Daoy (cell line): ENCODE measurements at places on chromosomes 7 and 10. TPM values are rescaled to one million over a fixed set of nuclear protein-coding genes. Genes with fewer than 3 reads are reported as not detected.

The MYO1G gene
- total RNA-seq, result 0.06 and 0.34 TPM in 2 replicates

The RSPH10B gene
- 0.11 and 0.51 TPM in 2 replicates for total RNA-seq

The GPR158 gene
- 2.6 and 4.6 TPM in 2 replicates for total RNA-seq

The OGDHL gene
- 1.5 and 3.4 TPM in 2 replicates for total RNA-seq

The GTF2IRD1 gene
- total RNA-seq, result 10.0 and 19.8 TPM in 2 replicates

The ADAM22 gene
- 2.6 and 3.0 TPM in 2 replicates for total RNA-seq

The CBLL1 gene
- total RNA-seq, result 39.6 and 54.1 TPM in 2 replicates

The LRRTM3 gene
- not detected in 2 replicates for total RNA-seq

The ZNF239 gene
- total RNA-seq, result 5.5 and 7.6 TPM in 2 replicates

The OPN1SW gene
- total RNA-seq, result not detected in 2 replicates

The NUPR2 gene
- not detected in 2 replicates for total RNA-seq

The PYROXD2 gene
- total RNA-seq, result 0.69 and 1.0 TPM in 2 replicates

The HTR5A gene
- total RNA-seq, result not detected in 2 replicates

GRCh38 chr10:79397575-79398303 is 47.7 kb downstream of the ZCCHC24 start:
- DNase-seq, result no peak

DNA sequence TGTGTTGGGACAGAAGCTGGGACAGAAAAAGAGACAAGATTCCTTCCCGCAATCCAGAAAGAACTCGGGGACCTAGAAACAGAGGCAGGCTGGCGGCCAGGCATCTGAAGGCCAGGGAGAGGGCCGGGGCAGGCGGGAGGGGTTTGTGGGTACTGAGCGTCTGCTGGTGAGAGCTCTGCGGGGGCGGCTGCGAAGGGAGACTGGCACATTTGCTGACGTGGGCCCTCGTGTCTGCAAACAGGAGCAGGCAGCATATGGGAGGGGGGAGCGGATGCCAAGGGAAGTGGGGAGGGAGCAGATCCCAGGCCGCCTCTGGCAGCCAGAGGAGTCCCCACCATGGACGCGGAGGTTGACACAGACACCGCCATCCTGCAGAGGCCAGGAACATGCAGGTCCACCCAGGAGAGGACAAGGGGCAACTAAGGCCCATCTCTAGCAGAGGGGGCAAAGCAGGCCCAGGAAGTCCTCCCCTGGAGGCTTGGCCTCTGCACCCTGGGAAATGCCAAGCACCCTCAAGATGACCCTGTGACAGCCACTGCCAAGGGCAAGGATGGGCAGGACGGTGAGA is 32.2 kb downstream of the KCNH2 start:
- peak; percentile 50 for DNase-seq

- DNase-seq, result no peak
Observed at GRCh38 chr7:83276250-83276649, 113.6 kb upstream of the PCLO start.

GRCh38 chr10:21427804-21428481 is 97.5 kb downstream of the SKIDA1 start:
- no peak for DNase-seq

DNA sequence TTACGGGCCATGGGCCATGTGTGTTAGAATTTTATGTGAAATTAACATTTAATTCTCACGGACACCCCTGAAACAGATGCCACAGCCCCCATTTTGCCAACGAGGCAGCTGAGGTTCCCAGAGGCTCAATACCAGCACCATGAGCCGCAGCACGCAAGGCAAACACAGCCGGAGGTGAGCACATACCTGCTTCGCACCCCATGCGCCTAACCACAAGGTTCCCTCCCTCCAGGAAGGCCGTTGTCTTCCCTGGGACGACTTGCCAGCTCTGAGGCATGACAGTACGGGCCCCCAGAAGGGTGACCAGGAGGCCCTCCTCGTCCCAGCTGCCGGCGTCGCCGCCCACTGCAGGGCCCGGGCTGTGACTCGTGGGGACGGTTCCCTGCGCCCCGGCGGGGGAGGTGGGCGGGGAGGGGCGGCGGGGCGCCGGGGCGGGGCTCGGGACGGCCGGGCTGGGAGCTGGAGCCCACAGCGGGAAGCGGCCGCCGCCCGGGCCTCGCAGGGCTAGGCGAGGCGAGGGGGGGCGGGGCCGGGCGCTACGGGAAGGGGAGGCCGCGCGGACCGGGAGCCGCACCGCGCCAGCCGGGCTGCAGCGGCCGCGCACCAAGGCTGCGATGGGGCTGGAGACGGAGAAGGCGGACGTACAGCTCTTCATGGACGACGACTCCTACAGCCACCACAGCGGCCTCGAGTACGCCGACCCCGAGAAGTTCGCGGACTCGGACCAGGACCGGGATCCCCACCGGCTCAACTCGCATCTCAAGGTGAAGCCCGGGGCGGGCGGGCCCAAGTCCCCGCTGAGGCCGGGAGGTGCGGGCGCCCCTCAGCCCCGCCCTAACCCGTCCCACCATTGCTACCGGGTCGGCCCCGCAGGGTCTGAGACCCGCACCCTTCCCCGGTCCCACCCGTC is at the start of gene CAV2:
Gene CAV2, plus strand, starts transcription at position 571 of the 910 bp plus-strand sequence. Its CDS starts 44 bp downstream, at position 615.
- peak; percentile 89 for DNase-seq

- no peak for DNase-seq
Observed at GRCh38 chr7:155758348-155758747, 53.9 kb downstream of the SHH start.

GRCh38 chr7:140927351-140927750 is 2.6 kb upstream of the BRAF start:
- no peak for DNase-seq

GRCh38 chr10:72276421-72277339 is 3.0 kb downstream of the DDIT4 start:
- DNase-seq, result no peak

- no peak for DNase-seq
Observed at GRCh38 chr7:148782757-148783456, 84.2 kb downstream of the CUL1 start.

DNA sequence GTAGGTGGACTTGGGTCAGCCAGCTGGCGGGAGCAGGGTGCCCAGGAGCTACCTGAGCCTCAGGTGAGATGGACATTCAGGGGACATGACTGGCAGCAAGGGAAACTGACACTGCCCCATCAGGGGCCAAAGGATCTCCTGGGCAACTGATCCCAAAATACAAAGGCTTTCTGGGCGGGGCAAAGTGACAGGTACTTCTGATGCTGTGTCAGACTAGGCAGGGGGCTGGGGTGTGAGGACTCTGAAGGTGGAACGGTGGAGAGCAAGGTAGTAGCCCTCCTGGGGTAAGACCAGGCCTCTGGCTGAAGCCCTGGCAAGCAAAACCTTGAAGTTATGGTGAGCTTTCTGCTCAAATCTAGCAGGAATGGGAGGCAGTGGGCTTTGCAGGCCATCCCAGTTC is 4.4 kb downstream of the OPN4 start:
- DNase-seq, result no peak

DNA sequence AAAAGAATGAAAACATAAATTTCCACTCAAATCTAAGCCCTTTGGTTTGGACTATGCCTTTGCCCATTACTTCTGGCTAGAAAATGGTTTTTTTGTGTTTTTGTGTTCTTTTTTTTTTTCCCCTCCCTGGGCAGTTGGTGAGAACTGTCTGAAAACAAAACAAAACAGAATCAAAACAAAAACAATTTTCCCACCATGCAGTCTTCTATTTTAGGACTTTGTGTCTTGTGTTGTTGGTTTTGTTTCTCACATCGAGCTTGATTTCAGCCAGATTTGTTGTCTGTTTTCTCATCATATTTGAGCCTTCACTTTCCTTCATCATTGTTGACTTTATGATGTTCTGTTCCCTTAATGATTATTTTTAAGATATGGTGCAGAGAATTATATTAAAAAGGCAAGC is 206.3 kb downstream of the MACC1 start:
- no peak for DNase-seq

- peak; percentile 32 for DNase-seq
Observed at GRCh38 chr7:141071855-141072547, 1.9 kb upstream of the TMEM178B start.

DNA sequence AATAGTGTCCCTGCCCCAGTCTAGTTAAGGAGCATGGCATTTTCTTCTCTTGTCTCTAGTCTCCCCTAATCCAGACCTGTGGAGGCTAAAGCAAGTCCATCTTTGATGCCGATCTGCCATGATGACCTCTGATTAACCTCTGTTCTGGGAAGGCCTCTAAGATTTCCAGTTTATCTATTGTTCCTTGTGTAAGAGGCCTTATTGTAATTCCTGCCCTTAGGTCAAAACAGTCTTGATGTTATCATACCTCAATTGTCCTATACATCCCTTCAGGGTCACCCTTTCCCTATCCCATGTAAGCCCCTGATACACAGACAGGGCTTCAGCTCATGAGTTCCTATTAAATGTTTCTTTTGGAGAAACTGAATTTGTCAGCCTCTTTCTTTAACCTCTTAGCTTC is 4.9 kb upstream of the ZMIZ2 start:
- DNase-seq, result no peak

DNA sequence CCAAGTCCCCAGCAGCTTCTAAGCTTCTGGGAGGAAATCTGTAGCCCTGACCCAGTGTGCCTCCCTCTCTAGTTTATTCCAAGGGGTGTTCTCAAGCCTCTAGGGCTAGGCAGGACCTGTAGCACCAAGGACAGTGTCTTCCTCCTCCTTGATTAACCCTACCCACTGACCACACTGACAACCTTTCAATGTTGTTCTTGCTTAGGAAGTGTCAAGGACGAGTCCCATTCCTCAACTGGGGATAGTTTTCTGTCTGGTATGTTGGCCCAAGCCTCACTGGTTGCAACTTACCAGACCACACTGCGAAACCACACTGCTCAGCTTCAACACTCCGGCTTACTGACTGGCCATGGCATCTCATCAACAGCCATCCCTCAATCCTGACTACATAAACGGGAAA is 100.0 kb downstream of the RNF216 start:
- DNase-seq, result no peak

DNA sequence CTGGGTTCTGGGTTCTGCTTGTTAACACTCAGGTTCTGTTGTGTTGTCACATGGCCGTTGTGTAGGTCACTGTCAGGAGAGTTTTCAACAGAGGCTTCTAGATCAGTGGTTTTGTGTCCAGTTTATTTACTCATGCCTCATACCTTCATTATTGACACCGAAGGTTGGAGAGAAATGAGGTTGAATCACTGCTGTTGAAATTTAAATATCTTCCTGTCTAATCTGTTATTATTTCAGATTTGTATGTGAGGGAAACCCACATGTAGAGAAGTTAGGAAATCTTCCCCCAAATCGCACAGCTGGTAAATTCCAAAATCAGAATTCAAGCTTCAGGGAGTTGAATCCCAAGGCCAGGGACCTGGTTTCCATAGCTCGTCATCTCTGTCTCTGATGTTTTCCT is 28.3 kb upstream of the KLF6 start:
- DNase-seq, result no peak

- DNase-seq, result no peak
Observed at GRCh38 chr10:114932945-114933344, 5.0 kb upstream of the TRUB1 start.

DNA sequence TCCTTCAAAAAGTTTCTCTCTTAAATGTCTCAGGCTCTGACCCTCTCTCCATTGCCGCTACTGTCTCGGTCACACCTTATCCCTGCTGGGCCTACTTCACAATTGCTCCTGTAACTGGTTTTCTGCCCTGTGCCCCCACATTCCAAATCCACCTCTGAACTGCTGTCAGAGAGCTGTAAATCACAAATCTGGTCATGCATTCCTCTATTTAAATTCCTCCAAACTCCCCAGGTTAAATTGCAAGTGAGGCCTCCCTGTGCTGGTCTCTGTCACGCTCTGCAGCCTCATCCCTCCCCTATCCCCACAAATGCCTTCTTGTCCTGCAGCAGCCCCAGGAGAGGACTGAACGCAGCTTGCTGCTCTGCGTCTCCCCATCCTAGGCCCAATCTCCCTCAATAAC is 40.4 kb upstream of the CDCA7L start:
- DNase-seq, result no peak

DNA sequence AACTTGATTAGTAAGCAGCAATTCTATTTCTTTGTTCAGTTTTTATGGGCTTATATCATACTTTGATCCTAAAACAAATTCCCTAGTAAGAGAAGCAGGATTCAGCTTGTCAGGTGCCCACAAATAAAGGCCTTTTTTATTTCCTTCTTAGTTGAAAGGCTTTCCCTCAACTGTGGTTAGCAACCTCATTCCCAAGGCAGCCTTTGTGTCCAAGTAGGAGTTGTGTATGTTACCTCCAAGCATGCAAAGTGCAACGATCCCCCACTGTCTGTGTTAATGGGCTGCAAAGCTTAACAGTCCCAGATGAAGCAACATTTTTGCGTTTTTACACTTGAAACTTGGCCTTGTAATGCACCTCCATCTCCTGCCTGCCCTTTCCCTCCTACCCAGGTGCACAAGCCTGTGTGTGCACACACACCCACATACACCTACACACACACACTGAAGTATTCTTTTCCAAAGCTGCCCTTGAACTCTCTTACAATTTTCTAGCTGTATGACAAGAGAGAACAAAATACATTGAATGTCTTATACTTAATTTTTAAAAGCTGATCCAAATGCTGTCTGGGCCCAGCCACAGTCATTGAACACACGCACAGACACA is 278.2 kb downstream of the SNX13 start:
- peak; percentile 68 for DNase-seq

- no peak for DNase-seq
Observed at GRCh38 chr7:136947347-136947746, 78.9 kb downstream of the CHRM2 start.

GRCh38 chr7:105339404-105340323 is 49.1 kb downstream of the SRPK2 start:
- no peak for DNase-seq

GRCh38 chr10:4107285-4107851 is 322.4 kb upstream of the KLF6 start:
- DNase-seq, result no peak

- no peak for DNase-seq
Observed at GRCh38 chr10:125153703-125154490, 6.5 kb downstream of the CTBP2 start.

GRCh38 chr7:32659853-32660252 is 164.6 kb downstream of the AVL9 start:
- DNase-seq, result no peak

GRCh38 chr10:693506-693905 is 4.0 kb upstream of the DIP2C start:
- peak; percentile 44 for DNase-seq

GRCh38 chr10:50545846-50546245 is 77.9 kb downstream of the SGMS1 start:
- DNase-seq, result no peak

DNA sequence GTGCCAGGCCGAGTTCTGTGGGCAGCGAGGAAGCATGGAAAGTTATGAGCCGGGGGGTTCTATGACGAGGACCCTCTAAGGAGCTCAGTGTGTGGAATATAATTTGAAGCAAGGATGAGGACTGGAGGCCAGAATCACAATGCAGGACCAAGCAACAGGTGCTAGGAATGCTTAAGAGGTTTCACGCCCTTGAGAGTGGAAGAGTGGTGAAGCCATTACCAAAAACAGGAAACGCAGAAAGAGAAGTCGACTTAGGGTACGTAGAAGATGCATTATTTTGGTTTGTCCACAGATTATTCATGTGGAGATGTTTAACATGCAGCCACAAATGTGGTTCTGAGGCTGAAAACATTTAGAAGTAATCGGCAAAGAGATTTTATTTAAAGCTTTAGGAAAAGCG is 78.7 kb downstream of the PIP4K2A start:
- DNase-seq, result no peak
